ENCODE measurements at places on chromosomes 3 and 15. TPM values are rescaled to one million over a fixed set of nuclear protein-coding genes. Genes with fewer than 3 reads are reported as not detected.

DNA sequence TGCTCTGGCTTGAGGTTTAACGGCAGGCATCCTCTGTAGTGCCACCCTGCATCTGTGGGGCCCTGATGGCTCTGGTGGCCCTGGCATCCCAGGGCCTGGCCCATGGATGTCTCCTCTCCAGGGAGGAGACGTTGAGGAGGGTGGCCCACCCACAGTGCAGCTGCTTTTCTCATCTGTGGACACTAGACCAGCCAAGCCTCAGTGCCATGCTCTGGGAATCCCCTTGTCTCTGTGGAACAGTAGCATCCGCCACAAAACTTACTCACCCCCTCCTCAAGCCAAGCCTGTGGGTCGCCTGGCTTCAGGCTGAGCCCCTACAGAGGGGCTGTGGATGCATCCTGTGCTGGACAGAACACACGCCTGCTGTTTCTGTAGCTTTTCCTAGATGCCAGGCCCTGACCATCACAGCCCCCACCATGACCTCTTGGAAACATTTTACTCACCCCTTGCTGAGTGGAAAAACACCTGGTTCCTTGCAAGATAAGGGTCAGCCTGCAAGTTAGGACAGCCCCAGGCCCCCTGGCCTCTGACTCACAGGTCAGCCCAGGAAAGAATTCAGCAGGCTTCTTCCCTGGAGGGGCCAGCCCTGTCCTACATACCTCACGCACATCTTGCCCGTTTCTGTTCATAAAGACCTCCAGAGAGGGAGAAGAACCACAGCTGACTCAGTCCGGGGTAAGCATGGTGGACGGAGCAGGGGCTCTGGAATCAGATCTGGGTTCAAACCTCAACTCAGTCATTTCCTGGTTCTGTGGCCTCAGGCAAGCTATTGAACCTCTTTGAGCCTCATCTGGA lies 19.0 kb downstream of the PAK6 start:
- peaks cover 8% of the 10 kb centered on the region for H3K27me3 ChIP-seq
- H3K4me3 ChIP-seq: no peak overlapping the region
- no peak for DNase-seq
- peaks cover 13% of the 10 kb centered on the region for H3K4me1 ChIP-seq
- no peaks in the 10 kb centered on the region for H3K36me3 ChIP-seq

Gene TM6SF1
- 15.0 TPM for total RNA-seq

Gene PRKCD
- 34.9 TPM for total RNA-seq

DNA sequence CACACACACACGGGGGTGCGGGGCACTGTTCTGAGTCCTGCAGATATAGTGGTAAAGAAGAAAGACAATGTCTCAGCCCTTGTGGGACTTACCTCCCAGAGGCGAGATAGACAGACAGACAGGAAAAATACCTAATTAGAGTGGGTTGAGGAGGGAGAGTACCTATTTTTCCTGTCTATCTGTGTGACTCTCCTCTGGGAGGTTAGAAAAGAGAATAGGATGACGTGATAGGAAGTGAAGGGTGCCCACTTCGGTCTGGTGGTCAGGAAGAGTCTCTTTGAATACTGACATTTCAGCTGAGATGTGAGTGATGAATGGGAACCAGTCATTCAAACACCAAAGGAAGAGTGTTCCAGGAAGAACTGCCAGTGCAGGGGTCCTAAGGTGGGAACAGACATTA lies 4.1 kb upstream of the APOD start:
- no peaks in the 10 kb centered on the region for H3K36me3 ChIP-seq
- no peak for DNase-seq

Gene RPS27L
- total RNA-seq: 112 TPM

DNA sequence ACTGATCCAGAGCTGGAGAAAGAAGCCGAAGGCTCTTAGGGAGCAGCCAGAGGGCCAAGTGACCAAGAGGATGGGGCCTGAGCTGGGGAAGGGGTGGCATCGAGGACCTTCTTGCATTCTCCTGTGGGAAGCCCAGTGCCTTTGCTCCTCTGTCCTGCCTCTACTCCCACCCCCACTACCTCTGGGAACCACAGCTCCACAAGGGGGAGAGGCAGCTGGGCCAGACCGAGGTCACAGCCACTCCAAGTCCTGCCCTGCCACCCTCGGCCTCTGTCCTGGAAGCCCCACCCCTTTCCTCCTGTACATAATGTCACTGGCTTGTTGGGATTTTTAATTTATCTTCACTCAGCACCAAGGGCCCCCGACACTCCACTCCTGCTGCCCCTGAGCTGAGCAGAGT lies 9.5 kb downstream of the CHRD start:
- no peak overlapping the region for H3K4me3 ChIP-seq
- no peaks in the 10 kb centered on the region for H3K36me3 ChIP-seq
- no peak overlapping the region for H3K27ac ChIP-seq
- DNase-seq: no peak
- H3K27me3 ChIP-seq: peaks cover 19% of the 10 kb centered on the region

Gene CKMT1A
- total RNA-seq: not detected

Gene SLC28A2
- not detected for total RNA-seq

DNA sequence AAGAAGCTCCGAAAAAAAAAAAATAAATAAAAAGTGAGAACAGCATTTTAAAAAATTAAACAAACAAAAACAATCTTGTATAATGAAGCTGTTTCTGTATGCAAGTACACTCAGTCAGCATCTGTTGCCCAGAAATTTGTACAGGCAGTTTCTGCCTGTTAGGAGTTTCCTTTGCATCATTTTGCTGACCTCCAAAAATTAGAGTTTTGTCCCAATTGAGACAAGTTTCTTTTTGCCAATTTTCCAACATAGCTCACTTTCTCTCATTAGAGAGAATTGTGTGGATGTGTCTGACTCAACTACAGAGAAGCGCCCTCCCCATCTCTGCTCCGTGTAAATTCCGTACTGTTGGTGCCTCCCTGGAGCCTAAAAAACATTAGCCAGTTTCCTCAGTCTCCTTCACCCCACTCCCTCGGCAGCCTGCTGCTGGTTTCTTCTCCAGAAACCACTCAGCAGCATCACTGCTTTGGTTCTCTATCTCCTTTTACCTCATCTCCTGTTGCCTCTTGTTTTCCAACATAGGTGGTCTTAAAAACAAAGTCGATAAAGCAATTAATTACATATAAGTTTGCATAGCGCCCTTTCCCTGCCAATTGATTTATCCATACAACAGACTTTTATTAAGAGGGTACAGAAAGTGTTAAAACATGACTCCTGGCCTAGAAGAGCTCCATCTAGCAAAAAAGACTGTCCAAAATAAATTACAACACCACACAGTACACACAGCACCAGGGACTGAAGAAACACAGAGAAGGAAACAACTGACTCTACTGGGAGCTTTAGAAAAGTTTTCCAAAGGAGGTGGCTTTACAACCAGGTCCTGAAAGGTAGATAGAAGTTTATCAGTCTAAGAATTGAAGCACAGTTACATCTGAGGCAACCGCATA lies 286.7 kb downstream of the SHOX2 start:
- no peak overlapping the region for H3K27ac ChIP-seq
- no peaks in the 10 kb centered on the region for H3K27me3 ChIP-seq
- no peak overlapping the region for H3K4me3 ChIP-seq
- no peaks in the 10 kb centered on the region for H3K4me1 ChIP-seq
- no peaks in the 10 kb centered on the region for H3K36me3 ChIP-seq

GRCh38 chr15:66720206-66721010 lies 18.4 kb downstream of the SMAD6 start:
- no peaks in the 10 kb centered on the region for H3K4me1 ChIP-seq
- H3K4me3 ChIP-seq: no peak overlapping the region
- peaks cover 15% of the 10 kb centered on the region for H3K27me3 ChIP-seq
- DNase-seq: no peak

DNA sequence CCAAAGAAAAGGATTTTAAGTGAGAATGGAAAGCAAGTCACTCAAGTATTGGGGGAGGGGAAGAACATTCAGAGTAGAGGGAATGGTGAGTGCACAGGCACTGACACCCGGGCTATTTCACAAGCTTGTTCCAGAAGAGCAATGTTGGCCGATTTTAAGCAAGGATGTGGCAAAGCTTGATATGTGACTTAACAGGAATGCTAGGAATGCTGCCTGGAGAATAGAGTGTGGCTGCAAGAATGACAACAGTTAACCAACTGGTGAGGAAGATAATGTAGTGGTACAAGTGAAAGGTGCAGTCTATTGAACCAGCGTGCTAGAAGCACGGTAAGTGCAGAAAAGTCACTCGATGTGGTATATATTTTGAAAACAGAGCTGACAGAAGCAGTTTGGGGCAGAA lies 6.2 kb upstream of the CCDC80 start:
- no peak for DNase-seq
- H3K36me3 ChIP-seq: no peaks in the 10 kb centered on the region
- no peak overlapping the region for H3K4me3 ChIP-seq
- peaks cover 58% of the 10 kb centered on the region for H3K4me1 ChIP-seq

Gene SORD
- total RNA-seq: 12.7 TPM

Gene DCLK3
- total RNA-seq: not detected

DNA sequence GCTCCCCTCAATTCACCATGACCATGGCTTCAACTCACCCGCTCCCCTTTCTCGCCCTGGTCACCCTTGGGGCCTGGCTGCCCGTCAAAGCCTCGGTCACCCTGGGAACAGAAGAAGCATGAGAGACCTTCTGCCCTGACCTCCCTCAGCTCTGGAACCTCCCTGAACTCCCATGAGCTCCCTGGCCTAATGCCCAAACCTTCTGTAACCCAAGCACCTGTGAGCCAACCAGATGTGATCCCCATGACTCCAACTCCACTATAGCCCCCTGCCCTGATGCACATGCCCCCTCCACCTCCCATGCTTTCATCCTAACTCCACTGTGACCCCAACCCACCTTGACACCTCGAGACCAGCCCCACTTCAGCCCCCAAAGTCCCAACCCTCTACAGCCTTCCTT lies 3.5 kb upstream of the UCN2 start:
- no peak overlapping the region for H3K27ac ChIP-seq
- no peak for DNase-seq
- H3K4me3 ChIP-seq: no peak overlapping the region
- H3K36me3 ChIP-seq: no peaks in the 10 kb centered on the region

- H3K36me3 ChIP-seq: no peaks in the 10 kb centered on the region
- peak overlapping the region; percentile 74 for H3K27ac ChIP-seq
- H3K4me1 ChIP-seq: peaks cover 30% of the 10 kb centered on the region
- H3K27me3 ChIP-seq: no peaks in the 10 kb centered on the region
These were observed 10.9 kb downstream of the LRRFIP2 start for GRCh38 chr3:37163262-37164015.

GRCh38 chr3:187572441-187572840 lies 97.8 kb downstream of the SST start:
- H3K36me3 ChIP-seq: no peaks in the 10 kb centered on the region
- H3K4me3 ChIP-seq: no peak overlapping the region
- no peak for DNase-seq
- H3K27ac ChIP-seq: no peak overlapping the region

DNA sequence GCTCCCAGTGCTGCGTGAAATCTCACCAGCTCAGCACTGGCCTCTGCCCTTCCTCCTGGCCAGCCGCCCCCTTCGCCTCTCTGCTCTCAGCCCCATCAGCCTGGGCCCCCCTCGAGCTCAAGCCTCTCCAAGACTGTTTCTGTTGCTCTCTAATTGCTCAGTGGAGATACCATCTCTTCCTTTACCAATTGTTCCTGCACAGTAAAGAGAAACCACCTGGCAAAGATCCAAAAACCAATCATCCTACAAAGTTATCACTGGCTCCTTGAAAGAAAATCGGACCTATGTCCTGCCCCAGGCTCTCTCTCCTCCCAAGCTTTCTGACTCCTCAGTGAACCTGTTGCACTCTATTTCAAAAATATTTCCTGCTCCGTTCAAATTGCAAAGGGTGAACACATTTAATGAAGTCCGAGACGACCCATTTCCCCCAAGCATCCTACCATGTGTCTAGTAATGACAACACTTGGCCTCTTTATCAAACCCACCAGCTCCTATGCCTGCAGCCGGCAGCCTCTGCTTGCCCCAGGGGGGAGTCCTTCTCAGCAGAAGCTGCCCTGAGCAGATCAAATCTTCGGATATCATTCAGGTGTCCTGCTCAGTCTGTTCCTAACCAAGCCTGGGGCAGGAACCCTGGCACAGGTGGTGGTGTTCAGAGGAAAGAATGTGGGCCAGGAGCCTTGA lies 53.7 kb upstream of the FAM174B start:
- H3K27ac ChIP-seq: no peak overlapping the region
- H3K27me3 ChIP-seq: peaks cover 19% of the 10 kb centered on the region
- no peaks in the 10 kb centered on the region for H3K36me3 ChIP-seq
- no peak for DNase-seq
- no peaks in the 10 kb centered on the region for H3K4me1 ChIP-seq

DNA sequence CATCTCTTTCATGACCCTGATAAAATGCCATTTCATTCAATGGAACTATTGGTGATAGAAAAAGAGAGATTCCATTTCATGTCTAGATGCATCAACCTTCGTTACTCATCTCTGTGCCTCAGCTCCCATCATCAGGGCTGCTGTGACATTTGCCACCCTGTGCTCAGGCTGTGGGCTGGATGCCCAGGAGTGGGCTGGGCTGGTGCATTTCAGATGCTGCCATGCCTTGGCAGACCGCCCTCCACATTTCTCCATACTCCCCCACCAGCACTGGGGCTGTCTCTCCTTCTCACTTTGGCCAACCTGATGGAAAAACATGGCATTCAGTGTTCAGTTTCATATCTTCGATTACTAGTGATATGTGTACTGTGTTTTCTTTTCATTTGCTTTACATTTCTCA lies 59.1 kb downstream of the DNASE1L3 start:
- H3K27me3 ChIP-seq: no peaks in the 10 kb centered on the region
- DNase-seq: no peak
- H3K4me1 ChIP-seq: no peaks in the 10 kb centered on the region
- H3K27ac ChIP-seq: no peak overlapping the region
- no peak overlapping the region for H3K4me3 ChIP-seq

DNA sequence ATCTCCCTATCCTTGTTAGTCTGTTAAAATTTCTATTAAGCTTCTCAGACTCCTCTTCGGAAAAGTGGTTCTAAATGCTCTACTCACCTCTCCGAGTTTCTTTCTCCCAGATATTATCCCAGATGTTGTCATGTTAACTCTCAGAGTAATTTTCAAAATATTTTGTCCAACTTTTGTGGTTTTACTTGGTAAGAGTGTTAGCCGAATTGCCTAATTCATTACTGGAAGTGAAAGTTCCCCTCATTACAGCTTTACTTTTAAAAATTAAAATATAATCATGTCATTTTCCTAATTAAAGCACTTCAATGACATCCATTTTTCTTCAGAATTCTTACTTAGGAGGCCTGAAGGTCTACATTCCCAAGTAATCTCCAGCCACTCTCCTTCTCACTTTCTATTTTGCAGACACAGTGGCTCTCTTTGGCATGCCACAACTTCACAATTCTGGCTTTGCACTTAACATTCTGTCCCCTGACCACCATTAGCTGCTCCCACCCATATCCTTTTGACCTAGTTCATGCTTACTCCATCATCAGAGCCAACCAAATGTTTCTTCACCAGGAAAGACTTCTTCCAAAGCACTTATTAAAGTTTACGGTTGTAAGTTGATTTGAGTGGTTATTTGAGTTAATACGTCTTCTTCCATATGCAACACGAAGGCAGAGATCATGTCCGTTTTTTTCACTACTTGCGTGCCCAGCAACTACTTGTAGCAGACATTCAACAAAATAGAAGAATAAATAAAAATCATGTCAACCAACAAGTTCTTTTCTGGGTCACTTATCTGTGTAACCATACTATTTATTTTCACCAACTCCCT lies 10.2 kb upstream of the TIPARP start:
- peak overlapping the region; percentile 86 for H3K4me3 ChIP-seq
- peaks cover 61% of the 10 kb centered on the region for H3K4me1 ChIP-seq
- peak overlapping the region; percentile 84 for H3K27ac ChIP-seq
- H3K36me3 ChIP-seq: no peaks in the 10 kb centered on the region
- no peaks in the 10 kb centered on the region for H3K27me3 ChIP-seq

GRCh38 chr15:45497261-45497660 lies 25.3 kb downstream of the SLC30A4 start:
- DNase-seq: no peak
- no peak overlapping the region for H3K4me3 ChIP-seq
- H3K36me3 ChIP-seq: no peaks in the 10 kb centered on the region
- H3K27ac ChIP-seq: no peak overlapping the region

Gene SPTBN5
- 1.1 TPM for total RNA-seq

Gene ATG3
- total RNA-seq: 54.3 TPM
